ENCODE measurements at places on chromosomes 11 and 22.

DNA sequence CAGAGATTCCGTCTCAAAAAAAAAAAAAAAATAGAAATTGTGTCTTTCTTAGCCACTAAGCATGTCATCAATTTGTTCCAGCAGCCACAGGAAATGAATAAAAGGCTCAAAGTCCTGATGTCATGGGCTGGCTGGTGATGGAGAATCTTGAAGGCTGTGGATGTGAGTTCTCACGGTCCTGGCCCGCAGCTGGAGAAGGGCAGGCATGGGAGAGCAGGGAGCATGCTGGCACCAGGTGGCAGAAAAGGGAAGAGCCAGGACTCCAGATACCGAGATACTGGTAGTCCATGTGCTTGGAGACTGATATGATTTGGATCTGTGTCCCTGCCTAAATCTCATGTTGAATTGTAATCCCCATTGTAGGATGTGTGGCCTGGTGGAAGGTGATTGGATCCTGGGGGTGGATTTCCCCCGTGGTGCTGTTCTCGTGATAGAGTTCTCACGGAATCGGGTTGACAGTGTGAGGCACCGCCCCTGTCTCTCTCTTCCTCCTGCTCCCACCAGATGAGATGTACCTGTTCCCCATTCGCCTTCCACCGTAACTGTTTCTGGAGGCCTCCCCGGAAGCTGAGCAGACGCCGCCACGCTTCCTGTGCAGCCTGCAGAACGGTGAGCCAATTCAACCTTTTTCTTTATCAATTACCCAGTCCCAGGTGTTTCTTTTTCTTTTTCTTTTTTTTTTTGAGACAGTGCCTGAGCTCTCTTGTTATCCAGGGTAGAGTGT is 18.1 kb downstream of the MRGPRD start:
- DNase-seq: no peak

- no peak for DNase-seq
These were observed 3.9 kb upstream of the DPP3 start for GRCh38 chr11:66476173-66476840.

DNA sequence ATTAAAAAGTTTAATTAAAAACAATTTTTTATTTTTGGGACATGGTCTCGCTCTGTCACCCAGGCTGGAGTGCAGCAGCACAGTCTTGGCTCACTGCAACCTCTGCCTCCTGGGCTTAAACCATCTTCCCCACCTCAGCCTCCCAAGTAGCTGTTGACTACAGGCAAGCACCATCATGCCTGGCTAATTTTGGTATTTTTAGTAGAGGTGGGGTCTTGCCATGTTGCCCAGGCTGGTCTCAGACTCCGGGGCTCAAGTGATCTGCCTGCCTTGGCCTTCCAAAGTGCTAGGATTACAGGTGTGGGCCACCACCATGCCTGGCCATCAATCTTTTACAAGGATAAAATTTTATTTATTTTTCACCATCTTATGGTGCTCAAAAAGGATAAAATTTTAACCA is 43.3 kb upstream of the PHOX2A start:
- DNase-seq: no peak

DNA sequence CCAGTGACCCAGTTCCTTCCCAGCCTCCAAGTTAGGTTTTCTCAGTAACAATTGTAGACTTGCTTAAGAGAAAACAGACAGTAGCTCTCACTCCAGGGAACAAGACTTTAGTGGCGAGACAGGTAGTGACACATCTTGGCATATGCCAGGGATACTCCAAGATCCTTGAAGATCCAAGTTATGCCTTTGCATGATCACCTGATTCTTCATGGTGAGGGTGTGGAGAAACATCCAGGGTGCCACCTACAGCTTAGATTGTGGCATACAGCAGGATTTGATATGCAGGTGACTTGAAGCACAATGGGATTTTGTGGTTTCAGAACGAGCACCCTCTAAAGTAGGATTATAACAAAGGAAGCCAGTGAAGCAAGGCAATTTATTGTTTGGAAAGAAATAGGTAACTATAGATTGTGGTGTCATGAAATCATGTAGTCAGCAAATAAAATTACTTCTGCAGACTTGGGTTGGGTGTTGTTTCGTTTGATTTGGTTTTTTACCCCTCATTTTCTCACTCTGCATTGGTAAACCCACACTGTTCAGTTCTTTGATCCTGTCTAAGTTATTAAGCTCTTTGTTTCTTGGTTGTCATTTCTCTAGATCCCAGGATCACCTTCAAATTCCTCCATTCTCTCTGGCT is 9.2 kb downstream of the POU2AF3 start:
- DNase-seq: no peak

DNA sequence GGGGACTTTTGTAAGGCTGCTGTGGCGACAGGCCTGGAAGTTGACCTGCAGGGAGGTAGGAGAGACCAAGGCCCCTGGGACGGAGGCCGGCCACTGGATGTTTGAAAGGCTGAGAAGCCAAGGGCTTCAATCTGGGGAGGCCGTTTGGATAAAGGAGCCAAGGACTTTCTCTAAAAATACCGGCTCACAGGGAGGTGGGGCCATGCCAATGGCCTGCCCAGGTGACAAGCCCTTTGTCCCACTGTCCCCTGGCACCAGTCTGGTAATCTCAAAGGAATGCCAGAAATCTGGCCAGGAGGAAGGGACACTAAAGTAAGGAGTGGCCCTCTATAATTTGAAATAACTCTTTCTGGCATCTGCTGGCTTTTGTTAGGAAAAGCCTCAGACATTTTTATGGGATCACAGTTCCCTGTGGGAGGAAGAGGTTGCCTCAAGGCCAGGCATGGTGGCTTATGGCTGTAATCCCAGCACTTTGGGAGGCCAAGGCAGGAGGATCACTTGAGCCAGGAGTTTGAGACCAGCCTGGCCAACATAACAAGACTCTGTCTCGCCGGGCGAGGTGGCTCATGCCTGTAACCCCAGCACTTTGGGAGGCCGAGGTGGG is 1.9 kb upstream of the CHKA start:
- DNase-seq: no peak

- no peak for DNase-seq
These were observed 20.4 kb downstream of the CABP7 start for GRCh38 chr22:29740216-29740615.

- no peak for DNase-seq
These were observed at the start of gene OR52E1 for GRCh38 chr11:5069272-5069671. Gene OR52E1, plus strand, starts transcription at chr11:5069572.

DNA sequence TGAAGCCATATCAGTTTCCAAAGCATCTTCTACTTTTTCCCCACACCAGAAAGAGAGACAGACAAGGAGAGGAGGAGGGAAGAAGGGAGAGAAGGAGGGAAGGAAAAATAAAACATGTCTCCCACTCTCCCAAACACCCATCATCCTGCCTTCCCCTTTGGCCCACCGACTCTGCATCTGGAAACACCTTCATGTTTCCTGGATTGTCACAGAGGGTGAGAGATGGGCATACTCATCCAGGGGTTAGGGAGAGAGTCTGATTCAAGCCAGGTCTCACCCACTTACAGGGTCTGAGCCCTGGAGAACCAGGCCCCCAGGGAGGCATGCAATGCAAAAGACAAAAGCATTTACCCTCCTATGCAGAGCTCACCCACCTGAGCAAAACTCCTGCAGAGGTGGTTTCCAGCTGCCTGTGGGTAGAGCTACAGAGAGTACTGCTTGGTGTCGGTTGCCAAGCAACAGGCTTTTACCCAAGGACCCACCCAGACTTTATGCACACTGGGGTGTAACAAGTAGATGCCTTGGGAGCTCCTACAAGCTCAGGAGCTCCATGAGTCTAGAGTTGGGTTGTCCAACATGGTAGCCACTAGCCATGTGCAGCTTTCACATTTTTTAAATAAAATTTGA is 33.4 kb downstream of the MN1 start:
- no peak for DNase-seq

GRCh38 chr11:121571506-121571905 is 118.7 kb upstream of the SORL1-AS1 start:
- no peak for DNase-seq

- no peak for DNase-seq
These were observed 63.8 kb upstream of the CHORDC1 start for GRCh38 chr11:90286640-90287039.

GRCh38 chr11:96213500-96213899 is 129.5 kb downstream of the MAML2 start:
- DNase-seq: peak; percentile 81

- no peak for DNase-seq
These were observed at the start of gene TRPM5 for GRCh38 chr11:2443881-2444820. Gene TRPM5, minus strand, starts transcription at chr11:2444514. Its CDS starts 21,478 bp downstream, at chr11:2423036.

DNA sequence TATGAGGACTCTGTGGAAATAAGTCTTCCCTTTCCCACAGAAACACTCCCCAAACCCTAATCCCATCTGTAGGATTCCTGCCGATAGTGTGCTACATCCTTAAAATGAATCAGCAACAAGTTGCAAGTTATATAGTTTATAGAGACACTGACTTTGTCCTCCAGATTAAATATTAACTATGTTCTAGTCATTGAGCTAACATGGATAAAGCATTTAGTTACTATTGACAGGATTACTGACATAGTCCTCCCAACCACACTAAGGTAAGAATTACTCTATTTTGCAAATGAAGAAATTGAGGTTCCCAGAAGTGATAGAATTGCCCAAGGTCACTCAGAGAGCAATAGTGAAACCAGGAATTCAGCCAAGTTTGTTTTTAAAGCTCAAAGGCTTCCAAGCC is 1.9 kb downstream of the OR52M1 start:
- no peak for DNase-seq

- no peak for DNase-seq
These were observed 193.1 kb downstream of the DSCAML1 start for GRCh38 chr11:117603932-117604331.

GRCh38 chr22:44850946-44851345 is 98.6 kb downstream of the ARHGAP8 start:
- DNase-seq: no peak

- no peak for DNase-seq
These were observed 18.1 kb downstream of the LRP4 start for GRCh38 chr11:46900091-46900746.

DNA sequence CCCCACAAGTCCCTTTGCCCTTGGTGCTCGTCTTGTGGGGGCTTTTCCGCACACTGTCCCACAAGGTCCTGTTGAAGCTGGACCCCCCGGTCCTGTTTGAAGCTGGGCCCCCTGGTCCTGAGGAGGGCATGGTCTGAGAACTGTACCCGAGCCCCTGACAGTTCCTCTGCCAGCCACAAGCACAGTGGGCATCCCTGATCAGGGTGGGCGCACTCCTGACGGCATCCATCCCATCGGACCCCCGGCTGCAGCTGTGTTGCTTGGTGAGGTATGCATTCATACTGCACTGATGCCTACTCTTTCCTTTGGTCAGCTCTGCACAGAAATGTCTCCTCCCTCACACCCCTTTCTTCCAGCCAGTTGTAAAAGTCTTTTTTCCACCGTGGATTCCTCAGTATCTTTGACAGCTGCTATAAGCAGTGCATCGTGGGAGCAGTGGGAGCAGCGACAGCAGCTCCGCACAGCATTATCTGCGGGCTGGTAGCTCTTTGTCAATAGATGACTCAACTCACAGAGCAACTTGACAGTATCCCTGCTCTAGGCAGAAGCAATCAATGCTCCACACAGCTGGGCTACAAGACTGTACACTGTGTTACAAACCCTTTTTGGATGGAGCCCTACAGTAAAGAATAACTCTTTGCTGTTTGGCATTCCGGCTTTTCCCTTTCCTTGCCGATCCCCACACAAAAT is 1030.8 kb upstream of the CCDC90B start:
- peak; percentile 15 for DNase-seq

- no peak for DNase-seq
These were observed 75.2 kb downstream of the LDLRAD3 start for GRCh38 chr11:36019005-36019596.

GRCh38 chr11:124475265-124475664 is 29.8 kb upstream of the OR8B8 start:
- no peak for DNase-seq

- no peak for DNase-seq
These were observed 26.7 kb downstream of the INTS4 start for GRCh38 chr11:77967753-77968152.

DNA sequence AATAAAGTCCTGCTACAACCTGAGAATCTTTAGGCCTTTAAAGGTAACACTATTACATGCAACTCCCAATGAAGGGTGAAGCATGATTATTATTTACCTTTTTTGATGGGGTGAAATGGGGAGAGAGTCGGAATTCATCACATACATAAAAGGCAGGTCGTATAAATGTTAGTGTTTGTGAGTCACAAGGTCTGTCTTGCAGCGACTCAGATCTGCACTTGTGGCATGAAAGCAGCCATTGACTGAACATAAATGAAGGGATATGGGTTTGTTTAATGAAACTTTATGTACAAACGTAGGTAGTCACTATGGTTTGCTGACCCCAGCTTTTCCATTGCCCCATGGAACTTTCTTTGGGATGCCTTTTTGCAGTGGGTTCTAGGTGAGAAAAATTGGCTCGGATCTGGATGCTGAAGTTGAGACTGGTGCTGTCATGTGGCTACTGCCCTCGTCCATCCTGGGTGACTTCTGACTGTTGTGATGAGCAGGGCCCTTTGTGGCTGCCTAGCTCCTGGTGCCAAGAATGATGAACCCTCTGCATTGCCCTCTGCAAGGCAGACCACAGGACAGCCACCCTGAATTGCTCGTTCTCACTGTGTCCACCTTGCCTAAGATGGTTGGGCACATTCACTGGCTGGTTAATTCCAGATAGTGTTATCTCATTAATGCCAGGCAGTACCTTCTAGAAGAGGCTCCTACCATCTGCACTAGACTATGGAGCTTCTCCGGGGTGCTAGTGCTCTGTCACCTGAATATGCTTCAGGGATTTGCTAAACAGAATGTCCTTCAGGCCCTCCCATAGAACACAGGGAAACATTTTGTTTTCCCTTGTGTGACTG is 11.3 kb downstream of the GGTLC2 start:
- no peak for DNase-seq

DNA sequence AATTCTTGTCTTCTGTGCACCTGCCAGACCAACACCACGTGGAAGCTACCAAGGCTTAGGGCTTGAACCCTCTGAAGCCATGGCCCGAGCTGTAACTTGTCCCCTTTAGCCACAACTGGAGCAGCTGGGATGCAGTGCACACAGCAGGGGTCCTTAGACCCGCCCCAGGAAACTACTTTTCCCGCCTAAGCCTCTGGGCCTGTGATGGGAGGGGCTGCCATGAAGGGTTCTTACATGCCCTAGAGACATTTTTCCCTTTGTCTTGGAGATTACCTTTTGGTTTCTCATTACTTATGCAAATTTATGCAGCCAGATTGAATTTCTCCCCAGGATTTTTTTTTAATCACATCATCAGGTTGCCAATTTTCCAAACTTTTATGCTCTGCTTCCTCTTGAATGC is 9.7 kb downstream of the PATE3 start:
- DNase-seq: no peak

DNA sequence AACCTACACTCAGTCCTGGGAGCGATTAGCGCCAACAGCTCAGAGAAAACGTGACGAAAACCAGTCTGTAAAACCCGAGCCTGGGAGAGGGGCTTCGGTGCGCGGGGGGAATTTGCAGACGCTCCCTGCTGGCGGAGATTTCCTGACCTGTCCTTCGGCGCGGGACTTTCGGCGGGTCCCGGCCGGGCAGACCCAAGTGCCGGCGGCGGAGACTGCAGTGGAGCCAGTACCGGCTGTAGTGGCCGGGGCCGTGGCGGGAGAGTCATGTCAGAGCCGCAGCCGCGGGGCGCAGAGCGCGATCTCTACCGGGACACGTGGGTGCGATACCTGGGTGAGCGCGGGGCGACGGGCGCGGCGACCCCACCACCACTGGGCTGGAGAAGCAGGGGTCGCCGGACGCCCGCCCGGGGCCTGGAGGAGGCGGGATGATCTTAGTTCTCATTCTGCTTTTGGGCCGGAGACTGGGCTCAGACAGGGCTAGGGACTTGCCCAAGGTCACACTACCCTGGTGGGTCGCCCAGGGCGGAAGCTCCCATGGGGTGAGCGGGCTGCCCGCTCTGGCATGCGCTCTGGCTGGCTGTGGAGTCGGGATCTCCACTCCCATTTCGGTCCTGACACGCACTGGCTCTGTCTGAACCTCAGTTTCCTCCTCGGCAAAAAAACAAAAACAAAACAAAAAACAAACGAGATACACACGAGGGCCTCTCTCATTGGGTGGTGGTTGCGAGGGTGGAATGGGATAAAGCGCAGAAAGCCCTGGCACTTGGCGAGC is at the start of gene MTFP1:
MTFP1 (plus strand) TSS at position 153 of the 772 bp plus-strand sequence; CDS start at position 265, 112 bp downstream.
- DNase-seq: peak; percentile 79

Measured in adipocyte (in vitro differentiated cells).